ENCODE measurements at places on chromosomes 1 and 21.
A peak's percentile ranks its signal among the peaks of the same experiment; 100 is the strongest.

DNA sequence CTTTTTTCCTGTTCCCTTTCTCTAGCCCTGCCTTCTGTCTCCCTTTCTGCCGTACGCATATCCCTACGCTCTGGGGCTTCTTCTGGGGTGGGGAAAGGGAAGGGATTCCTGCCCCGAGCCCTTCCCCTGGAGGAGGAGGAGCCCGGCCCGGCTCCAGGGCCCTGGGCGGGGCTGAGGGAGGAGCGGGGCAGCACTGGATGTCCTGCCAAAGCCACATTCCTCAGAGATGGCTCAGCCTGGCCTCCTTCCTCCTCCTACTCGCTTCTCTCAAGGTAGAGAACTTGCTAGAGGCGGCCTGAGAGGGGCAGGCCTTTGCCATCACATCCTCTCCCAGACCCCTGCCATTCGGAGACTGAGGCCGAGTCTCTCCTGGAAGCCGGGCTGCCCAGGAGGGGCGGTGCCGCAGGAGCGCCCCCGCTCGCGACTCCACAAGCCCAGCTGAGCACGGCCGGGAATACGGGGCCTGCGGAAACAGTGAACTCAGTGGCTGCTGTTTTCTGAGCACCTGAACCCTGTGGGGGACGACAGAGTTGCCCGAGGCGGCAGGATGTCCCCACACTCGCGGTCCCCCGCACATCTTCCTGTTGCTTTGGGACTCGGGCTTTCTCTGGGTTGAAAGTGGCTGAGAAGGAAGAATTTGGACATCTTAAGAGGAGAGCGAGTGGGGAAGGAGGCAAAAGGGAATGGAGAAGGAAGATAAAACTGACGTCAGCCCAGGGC lies 12.2 kb downstream of the ADAMTSL4 start:
- DNase-seq: peak; percentile 98

DNA sequence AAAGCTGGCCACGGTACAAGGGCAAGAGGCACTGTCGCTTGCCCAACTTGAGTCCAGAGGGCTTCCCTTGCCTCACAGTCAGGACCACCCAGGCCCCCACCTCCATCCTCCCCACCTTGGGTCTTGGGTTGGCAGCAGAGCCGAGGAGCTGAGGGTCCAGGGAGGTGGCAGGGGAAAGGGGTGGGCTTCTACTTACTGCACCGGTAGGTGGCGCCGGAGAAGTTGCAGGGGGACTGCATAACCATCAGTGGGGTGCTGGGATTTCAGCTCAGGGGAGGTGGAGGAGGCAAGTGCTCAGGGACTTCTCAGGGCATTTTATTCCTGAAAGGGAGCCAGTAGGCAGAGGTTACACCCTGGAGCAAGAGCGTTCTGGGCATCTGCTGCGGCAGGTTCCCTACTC lies 44.0 kb downstream of the TRIM62 start:
- no peak for DNase-seq

- DNase-seq: no peak
These were observed 20.1 kb downstream of the XKR8 start for GRCh38 chr1:27979859-27980201.

GRCh38 chr1:225354906-225355305 lies 72.9 kb downstream of the LBR start:
- no peak for DNase-seq

DNA sequence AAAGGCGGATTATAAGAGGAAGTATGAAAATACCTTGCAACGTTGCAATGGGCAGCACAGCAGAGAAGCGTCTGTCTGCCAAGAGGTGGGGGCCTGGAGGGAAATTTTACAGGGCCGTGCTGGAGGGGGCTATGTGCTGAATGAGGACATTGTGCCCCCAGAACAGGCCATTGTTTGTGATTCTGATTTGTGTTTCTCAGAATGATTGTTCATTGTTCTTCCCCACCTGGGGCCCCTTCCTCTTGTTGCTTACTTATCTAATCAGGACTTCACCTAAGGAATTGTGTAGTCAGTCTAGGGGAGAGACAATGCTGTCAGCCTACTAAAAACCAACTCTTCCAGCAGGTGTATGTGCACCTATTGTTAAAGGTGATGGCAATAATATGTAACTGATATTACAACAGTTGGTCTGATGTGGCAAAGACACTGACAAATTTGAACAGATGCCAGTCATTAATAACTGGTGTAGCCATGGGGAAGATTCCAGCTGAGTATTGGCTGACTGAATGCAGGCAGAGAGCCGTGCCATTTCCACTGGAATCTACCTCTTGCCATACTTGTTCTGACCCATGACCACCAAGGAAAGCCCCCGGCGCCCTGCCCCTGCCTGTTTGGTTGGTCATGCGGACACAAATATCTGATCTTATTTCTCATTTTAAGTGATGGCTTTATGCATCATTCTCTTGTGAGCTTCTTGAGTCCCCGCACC lies 45.2 kb upstream of the PSEN2 start:
- DNase-seq: no peak

GRCh38 chr1:51671527-51672325 lies 54.8 kb downstream of the OSBPL9 start:
- DNase-seq: peak; percentile 82

DNA sequence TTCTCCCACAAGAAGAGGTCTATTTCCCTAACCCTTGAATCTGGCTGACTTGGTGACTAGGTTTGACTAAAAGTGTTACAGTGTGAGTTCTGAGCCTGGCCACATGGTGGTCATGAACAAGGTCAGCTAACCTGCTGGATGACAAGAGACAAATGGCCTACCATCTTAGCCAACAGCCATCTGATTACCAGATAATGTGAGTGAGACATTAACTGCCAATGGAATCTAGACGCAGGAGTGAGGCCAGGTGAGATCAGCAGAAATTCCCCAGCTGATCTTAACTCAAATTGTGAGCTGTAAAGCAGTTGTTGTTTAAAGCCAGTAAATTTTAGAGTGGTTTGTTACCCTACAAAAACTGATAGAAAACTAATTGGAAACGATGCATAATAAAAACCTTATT lies 320.0 kb downstream of the BRINP2 start:
- no peak for DNase-seq

DNA sequence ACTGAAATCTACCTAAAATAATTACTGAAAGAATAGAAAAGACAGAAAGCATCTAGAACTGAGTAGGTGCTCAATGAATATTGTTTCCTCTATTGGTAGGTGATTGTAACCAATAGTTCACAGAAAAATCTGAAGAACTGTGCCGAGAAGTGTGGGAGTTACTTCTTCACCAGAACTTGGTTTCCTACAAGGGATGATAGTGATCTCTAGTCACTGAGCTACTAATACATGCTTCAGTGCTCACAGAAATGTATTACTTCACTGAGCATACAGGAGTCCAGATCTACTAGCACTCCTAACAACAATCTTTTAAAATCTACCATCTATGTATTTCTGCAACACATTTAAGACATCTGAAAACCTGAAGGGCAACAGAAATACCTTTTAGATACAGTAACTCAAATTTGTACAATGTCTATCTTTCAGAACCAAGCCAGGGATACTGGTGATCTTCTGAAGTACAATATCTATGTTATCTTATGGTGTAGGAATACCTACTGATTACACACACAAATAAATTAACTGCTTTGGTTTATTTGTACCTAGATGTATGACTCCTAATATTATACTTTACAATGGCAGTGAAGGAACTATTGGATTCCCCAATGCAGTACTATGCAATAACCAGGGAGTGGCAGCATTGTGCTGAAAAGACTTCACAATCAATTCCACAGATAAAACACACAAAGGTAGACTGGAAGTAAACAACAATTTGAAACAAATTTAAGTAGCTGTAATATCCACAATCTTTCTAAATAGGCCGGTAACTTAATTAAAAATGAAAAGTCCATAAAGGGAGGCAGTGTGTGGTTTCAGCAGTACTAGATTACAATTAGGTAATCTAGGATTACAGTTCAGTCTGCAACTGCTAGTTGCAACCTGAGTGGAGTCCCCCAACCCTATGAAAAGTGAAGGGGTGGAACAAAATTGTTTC lies 243.0 kb downstream of the SLC45A1 start:
- DNase-seq: no peak

GRCh38 chr1:111602302-111602701 lies 17.3 kb upstream of the RAP1A start:
- no peak for DNase-seq

DNA sequence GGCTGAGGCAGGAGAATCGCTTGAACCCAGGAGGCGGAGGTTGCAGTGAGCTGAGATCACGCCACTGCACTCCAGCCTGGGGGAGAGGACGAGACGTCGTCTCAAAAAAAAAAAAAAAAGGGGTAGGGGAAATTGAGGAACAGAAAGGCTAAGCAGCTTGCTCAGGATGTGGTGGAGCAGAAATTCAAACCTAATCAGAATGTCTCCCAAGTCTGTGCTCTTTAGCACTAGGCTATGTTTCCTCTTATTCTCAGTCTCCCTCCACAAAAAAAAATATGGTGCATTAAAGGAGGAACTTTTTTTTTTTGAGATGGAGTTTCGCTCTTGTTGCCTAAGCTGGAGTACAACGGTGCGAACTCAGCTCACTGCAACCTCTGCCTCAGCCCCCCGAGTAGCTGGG lies 114.2 kb downstream of the SLC16A1 start:
- DNase-seq: no peak

GRCh38 chr1:166026143-166026542 lies 140.7 kb downstream of the FAM78B start:
- no peak for DNase-seq

DNA sequence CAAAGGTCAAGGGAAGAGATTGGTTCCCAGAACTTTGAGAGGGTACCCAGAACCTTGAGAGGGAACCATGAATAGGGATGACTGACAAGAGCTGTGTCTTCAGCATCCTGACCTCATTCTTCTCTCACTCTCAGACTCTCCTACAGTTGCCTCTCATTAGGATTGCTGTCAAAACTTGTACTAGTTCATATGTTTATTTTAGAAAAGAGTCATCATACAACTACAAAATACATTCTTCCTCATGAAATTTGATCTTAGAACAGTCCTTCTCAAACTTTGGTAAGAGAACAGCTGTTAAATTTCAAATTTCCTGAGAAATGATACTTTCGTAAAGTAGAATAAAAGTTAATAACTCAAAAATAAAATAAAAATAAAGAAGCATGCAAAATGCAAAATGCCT lies 161.4 kb upstream of the ZRANB2 start:
- no peak for DNase-seq

GRCh38 chr1:154808261-154808908 lies 61.7 kb downstream of the KCNN3 start:
- DNase-seq: no peak

GRCh38 chr1:26190373-26190987 lies at the start of gene CATSPER4:
Gene CATSPER4 (plus strand): TSS chr1:26190602. CDS start chr1:26190628, 26 bp downstream.
- DNase-seq: no peak

DNA sequence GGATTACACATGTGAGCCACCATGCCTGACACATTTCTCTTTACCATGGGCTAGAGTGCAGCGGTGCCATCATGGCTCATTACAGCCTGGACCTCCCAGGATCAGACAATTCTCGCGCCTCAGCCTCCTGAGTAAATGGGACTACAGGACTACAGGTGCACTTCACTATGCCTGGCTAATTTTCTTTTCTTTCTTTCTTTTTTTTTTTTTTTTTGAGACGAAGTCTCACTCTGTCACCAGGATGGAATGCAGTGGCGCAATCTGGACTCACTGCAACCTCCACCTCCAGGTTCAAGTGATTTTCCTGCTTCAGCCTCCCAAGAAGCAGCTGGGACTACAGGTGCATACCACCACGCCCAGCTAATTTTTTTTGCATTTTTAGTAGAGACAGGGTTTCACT lies 14.8 kb upstream of the KIF1B start:
- DNase-seq: peak; percentile 58

DNA sequence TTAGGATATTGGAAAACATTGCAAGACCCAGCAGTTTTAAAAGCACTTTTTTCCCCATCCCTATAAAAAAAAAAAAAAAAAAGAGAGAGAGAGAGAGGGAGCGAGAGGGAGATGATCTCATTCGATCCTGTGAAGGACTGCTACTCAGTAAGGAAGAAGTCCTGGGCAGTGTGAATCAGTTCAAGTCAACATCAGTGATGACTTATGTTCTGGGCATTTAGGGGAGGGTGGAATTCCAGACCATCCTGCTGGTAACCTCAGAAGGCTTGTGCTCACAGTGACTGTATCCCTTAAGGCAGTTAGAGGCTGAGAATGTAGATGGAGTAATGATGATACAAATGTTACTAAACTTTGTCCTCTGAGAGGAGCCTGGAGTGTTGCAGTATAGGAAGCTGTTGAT lies 151.4 kb downstream of the TGFB2 start:
- peak; percentile 100 for DNase-seq

GRCh38 chr1:175514387-175514953 lies 228.9 kb downstream of the TNR start:
- peak; percentile 73 for DNase-seq

DNA sequence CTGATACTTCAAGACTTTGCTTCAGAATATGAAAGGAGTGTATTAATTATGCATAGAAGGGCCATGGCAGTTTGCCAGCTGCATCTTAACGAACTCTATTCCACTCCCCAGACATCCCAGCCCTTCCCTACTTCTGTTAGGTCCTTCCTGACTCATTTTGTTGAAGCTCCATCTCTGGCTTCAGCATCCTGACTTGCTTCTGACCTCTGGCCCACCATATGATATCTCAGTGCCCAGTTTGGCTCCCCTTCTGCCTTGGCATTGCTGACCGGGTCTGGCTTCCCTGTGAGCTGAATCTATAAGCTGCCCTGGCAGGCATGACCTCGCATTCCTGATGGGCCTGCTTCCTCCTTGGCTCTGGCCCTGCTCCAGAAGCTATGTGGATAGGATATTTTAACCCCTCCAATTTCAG lies 27.6 kb upstream of the ARHGAP29 start:
- no peak for DNase-seq

- peak; percentile 82 for DNase-seq
These were observed 473.5 kb downstream of the PTPRU start for GRCh38 chr1:29709704-29710280.

- peak; percentile 94 for DNase-seq
These were observed 826 bp downstream of the LAPTM5 start for GRCh38 chr1:30756545-30757351.

DNA sequence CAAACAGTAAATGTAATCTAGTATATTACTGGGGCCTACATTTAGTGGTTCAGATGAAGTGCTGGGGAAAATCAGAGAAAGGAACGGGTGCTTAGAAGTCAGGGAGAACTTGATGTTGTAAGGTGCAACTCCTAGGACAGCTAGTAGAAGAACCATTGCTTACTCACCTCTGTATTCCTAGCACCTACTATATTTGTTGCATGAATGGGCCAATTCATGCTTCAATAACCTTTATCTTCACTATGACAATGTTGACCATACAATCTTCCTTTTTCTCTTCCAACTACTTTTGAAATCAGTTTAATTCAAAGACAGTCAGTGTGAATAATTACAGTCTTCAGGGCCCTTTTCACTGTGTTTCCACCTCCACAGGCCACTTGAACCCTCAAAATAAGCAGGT lies 125.0 kb upstream of the DMRTA2 start:
- no peak for DNase-seq

- DNase-seq: no peak
These were observed 3.8 kb upstream of the SSU72 start for GRCh38 chr1:1578371-1578940.

DNA sequence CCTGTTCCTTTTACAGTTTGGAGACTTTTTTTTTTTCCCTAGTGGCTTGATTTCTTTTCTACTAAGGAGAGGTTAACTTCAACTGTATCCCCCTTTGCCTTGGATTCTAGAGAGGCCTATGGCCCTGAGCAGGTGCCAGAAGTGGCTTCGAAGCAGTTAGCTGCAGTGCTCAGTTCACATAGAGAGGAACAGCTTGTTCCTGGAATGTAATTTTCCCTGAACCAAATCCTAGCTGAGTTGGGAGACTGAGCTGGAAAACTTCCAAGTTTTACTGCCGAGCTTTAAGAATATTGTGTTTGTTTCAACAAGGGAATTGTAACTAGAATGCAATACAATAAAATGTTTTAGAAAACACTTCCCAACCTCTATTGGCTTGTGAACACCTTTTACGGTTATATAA lies 17.5 kb downstream of the RD3 start:
- DNase-seq: no peak
